ENCODE measurements at places on chromosomes 13 and 19.

DNA sequence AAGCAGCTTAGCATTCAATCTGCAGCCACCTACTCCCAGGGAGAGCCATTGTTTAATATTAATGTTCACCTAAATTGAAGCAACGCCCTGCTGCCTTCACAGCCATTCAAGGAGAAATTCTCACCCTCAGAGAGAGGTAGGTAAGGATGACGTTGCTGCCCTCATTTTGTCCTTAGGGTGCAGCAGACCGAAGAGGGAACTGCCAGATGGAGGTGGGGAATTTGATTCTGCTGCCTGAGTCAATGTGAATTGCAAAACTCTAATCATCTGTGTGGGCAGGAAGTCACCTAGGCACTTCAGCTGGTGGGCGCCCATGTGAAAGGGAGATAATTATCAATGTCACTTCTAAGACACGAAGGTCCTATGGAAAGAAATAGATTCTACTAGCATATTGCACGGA is 503.4 kb downstream of the TBC1D4 start:
- no peak for DNase-seq

DNA sequence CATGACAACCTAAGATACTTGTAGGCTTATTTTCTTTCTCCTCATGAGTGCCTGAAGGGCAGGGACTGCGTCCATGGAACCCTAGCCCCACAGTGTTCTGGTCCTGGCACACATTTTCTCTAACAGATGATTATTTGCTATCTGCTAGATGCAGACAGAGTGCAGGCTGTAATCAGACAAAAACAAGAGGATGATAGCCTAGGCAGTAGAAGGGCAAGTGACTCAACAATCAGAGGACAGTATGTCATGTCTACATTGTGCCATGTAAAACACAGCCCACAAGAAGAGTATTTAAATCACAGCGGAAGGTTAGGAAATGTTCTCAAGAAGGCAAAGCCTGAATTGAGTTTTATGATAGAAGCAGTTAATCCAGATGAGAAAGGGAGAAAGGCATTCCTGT is 29.3 kb downstream of the MIPEP start:
- DNase-seq: no peak

GRCh38 chr19:17576758-17577456 is 21.5 kb downstream of the COLGALT1 start:
- peak; percentile 74 for DNase-seq

GRCh38 chr19:11485245-11485837 is 4.5 kb upstream of the ELAVL3 start:
- DNase-seq: no peak

DNA sequence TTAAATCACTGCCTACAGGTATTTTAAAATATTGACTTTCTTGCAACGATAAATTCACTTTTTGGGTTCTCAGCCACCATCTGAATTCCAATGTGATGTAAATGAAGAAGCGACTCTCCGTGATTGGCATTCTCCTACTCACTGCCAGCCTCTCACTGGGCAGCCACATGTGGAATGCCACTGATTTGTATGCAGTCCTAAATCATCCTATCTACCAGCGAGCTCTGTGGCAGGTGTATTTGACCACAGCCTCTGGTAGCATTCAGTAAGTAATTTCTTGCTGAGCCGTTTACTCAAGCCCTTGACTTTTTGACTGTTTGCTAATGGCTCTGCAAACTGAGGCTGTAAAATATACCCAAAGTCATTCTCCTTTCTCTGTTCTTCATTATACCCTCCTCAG is 559.0 kb upstream of the SLC10A2 start:
- no peak for DNase-seq

GRCh38 chr13:100532836-100533435 is 55.7 kb downstream of the GGACT start:
- peak; percentile 32 for DNase-seq

- DNase-seq: no peak
These were observed 82.4 kb upstream of the MBNL2 start for GRCh38 chr13:97139691-97140090.

All from activated CD8-positive, alpha-beta memory T cell treated with anti-CD3 and anti-CD28 coated beads, Interleukin-2, amount 50 U/mL, for 48 hours (primary cell).